ENCODE measurements at places on chromosomes 6 and 20.

DNA sequence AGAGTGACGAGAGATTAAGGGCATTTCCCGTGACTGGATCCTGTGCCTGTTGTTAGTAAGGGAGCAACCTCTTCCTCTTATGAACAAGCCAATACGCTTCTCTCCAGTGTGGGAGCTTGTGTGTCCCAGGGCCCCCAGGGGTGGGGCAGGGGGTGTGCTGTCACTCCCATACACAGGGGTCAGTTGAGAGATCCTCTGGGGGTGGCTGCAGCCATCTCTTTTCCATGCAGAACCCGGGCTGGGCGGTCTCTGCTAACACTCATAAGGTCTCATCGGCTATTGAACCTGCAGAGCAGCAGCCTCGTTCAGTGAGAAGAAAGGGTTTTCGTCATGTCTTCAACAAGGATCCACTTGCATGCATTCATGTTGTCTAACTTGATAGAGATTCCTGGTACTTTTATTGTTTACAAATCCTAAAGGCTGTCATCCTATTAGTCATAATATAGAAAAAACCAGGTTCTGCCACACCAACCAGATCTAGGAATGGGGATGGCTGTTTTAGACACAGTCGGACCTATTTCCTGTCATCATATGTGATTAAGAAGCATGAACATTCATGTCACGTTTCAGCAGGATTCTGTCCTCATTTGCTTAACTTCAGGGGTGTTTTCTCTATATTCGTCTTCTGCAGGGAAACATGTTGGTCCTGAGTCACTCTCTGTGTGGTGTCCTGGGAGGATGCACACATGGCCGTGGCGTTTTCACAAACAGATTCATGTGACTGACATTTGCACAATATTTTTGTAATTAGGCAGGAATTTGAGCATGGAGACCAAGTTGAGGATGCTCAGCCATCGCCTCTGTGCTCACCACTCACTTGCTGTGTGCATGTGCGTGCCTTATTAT, 13.3 kb upstream of the THBS2 start:
- DNase-seq: no peak

GRCh38 chr6:36927691-36928546, 26.6 kb upstream of the PI16 start:
- no peak for DNase-seq

DNA sequence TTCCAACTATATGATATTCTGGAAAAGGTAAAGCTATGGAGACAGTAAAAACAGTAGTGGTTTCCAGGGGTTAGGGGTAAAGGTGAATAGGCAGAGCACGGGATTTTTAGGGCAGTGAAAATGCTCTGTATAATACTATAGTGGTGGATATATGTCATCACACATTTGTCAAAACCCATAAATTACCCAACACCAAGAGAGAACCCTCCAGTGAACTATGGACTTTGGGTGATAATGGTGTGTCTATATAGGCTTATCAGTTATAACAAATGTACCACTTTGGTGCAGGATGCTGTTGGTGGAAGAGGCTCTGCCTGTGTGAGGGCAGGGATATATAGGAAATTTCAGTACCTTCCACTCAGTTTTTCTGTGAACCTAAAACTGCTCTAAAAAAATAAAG, 149.9 kb downstream of the GPX5 start:
- DNase-seq: no peak

DNA sequence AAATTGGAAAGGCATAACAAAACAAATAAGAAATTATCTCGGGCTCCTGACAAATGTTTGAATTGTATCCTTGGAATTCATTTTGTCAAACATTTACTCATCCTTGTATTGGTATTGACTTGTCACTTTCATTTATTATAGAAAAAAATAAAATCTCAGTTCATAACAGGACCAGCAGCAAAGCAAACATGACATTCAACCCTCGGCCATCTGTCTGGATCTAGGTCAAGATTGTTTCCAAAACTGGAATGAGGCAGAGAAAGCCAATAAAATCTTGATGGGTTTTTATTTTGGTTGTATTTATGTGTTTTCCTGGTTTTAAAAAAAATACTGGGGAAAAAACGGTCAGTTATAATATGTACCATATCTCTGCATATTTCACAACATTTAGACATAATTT, 42.9 kb upstream of the FABP7 start:
- DNase-seq: no peak

GRCh38 chr6:30344868-30345671, at the start of gene RPP21:
TSS of gene RPP21 (plus strand) at chr6:30345156. CDS start at chr6:30345172, 16 bp downstream.
- peak; percentile 88 for DNase-seq

GRCh38 chr6:151417477-151417876, 26.1 kb upstream of the ZBTB2 start:
- no peak for DNase-seq

DNA sequence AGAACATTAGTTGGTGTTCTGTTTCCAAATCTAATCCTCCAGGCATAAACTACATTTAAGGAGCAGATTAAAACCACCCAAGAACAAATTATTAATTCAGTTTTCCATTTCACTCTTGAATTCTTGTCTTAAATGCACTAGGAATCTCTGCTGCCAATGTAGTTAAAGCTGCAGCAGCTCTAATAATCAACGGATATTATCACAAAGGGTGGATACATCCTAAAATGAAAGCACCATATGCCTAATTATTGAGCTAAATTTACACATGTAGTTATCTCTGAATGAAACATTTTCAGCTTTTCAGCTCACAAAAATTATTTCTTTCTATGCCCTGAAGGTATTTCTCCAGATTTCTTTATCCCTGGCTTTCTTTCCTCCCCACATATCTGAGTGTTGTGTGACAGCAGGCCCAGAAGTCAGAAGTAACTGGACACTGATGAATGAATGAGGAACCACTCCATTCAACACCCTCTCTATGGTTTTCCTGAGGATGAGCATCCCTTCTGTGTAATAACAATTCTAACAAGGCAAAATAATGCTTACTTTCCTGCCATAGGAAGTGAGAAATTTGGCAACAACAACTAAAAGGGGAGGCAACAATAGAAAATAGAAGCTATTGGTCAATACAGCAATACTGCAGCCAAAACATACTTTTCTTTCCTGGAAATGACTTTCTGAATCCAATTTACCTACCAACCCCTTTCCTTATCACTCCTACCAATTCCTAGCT, 14.9 kb downstream of the MAN1A1 start:
- DNase-seq: no peak

GRCh38 chr6:129889580-129889979, 28.5 kb upstream of the TMEM244 start:
- DNase-seq: no peak

DNA sequence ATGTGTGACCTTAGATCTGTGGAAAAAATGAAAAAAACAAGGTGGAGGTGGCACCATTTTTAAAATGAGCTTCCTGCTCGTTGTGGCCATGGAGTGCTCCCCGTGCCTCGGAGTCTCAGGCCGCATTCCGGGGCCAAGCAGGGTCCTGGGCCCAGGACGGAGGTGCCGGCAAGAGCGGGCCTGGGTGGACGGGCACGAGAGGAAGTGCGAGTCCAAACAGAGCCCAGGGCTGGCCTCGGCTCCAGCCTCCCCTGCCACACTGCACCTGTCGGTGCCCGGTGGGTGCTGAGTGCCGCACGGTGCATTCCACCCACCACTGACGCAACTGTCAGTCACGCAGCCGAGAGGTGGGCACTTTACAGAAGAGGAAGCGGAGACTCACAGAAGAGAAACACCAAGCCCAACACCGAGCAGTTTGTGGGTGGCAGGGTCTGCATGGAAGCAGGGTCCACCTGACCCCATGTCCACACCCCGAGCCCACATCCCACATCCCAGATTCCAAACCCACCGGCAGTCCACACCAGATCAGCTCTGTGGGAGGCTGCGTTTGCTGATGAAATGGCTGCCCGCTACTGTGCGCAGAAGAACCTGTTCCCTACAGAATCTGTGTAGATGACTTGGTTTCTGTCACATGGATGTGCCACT, 97.7 kb downstream of the PSMB1 start:
- peak; percentile 31 for DNase-seq

DNA sequence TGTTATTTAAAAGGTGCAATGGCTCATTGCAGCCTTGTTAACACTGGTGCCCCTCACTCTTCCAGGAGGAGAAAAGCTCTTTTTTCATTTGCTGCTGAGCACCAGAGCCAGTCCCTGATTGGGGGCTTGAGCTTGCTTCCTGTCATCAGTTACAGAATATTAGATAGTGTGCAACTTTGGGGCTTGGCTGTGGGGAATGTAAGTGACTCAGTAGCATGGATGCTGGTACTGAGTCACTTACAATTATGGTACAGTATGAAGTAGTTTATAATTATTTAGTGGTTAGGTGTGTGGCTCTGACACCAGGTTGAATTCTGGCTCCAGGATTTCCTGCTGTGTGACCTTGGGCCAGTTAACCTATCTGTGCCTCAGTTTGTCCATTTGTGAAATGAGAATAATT, 37.6 kb downstream of the ANKS1A start:
- no peak for DNase-seq

DNA sequence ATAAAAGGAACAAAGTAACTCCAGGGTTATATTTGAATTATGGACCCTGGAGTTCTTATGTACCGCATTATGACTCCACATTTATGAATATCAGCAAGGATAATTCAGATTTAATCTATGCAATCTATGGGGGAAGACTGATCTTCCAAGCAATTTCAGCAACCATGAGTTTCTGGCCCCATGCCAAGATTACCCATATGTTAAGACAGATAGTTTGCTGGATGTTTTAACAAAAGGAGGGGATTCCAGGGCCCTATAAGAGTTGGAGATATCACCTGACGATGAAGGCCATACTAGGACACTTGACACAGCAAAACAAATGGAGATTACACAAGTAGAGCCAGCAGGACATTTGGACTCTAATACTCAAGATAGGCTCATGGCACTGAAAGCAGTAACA, 45.9 kb upstream of the PLN start:
- no peak for DNase-seq

GRCh38 chr20:58277107-58277506, 32.4 kb upstream of the RAB22A start:
- DNase-seq: no peak

DNA sequence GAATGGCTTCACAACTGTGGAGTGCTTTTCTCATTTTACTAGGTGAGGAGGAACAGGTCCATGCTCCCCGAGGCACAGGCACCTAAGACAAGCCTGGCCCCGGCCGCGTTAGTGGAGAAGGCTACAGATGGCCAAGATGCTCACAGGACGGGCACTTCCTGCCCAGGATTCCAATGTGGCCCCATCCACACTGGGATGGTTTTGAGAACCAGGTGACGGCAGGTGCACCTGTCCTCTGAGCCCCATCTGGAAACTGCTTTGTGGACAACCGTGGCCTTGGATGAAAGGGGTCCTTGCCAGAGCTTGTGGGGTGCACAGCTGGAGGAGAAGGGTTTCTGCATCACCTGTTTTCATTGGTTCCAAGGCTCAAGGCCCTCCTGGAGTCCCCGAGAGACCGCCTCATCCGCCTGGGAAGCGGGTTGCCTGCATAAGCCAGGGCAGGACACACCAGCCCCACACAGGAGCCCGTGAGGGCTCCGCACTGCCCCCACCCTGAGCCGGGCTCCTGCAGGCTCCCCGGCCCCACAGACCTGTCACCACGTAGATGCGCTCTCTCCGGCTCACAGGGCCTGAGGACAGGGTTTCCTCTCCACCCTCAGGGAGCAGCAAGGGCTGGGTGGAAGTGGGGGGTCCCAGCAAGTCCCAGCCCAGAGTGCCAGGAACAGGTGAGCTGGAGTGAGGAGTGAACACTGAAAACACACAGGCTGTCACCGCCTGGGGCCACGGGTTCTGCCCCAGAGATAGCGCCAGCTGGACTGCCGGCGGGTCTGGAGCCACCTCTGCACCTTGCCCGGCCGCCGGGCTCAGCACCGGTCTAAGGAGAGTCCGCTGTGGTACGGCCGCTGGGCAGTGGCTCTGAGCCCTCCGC, 18.3 kb downstream of the NTSR1 start:
- no peak for DNase-seq

DNA sequence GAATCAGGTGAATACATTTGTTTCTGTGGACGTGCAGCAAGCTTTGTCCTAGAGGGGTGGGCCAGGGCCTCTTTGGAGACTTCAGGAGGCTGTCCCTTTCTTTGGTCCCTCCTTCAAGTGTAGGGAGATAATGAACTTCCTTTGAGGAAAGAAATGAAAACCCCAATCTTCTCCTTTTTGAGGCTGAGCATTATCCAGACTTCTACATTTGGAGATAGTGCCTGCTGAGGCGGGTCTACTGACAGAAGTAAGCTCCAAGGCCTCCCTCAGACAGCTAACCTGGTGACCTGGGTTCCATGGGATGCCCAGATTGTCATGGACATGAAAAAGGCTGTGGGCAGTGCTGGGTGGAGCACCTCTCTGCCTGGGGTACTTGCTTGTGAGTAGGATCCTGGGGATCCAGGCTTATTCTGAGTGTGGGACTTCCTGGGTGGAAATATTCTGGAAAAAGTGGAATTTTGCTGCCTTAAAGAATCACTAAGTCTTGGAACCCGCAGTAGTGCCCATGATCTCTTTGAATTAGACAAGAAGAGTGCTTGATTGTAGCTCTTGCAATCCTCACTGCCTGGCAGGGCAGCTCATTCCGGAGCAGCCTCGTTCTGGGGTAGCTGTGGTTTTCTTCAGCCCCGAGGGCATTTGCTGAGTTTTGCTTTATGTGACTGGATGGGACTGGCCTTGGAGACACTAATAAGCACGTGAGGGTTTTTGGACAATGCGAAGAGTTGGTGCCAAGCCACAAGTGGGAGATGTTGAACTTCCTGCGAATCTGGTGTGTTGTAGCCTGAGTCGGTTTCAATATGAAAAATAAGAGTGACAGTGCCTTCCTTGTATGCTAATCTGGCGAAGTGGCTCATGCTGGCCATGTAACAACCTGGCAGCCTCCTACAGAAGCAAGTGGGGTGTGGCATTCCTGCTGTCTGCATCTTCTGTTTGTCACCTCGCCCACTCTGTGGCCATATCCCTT, 28.1 kb downstream of the SNRNP48 start:
- DNase-seq: peak; percentile 56

DNA sequence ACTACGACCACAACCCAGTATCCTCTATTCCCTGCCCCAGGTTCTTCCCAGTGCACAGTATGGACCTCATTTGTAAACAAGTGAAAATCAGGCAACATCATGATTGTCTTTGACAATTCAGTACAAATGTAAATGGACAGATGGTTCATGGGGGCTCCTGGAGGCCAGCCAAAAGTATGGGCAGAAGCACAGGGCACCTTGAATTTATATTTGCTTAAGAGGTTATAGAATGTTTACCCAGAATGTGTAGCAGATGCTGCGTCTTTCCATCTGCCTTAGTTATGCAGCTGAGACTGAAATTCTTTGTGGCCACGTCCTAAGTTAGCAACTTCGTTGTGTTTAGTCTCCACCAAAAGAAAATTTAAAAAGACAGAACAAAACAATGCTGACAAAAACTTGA, 559.6 kb upstream of the NRSN1 start:
- DNase-seq: no peak

Measured in ascending aorta (tissue), 2 donors.